ENCODE measurements at places on chromosomes 12 and 14. TPM values are rescaled to one million over a fixed set of nuclear protein-coding genes. Genes with fewer than 3 reads are reported as not detected.

SERPINA3 gene
- total RNA-seq = 66.7 TPM

ANKRD9 gene
- total RNA-seq = 16.4 TPM

PAN2 gene
- total RNA-seq = 9.1 TPM

FGFR1OP2 gene
- 54.9 TPM for total RNA-seq

CCDC197 gene
- total RNA-seq = not detected

DCN gene
- 1,362 TPM for total RNA-seq

GCH1 gene
- 10.6 TPM for total RNA-seq

MAPKAPK5 gene
- 25.7 TPM for total RNA-seq

FAM216A gene
- 16.4 TPM for total RNA-seq

FAM186B gene
- total RNA-seq = 0.32 TPM

RNF31 gene
- total RNA-seq = 37.0 TPM

PLXNC1 gene
- 1.7 TPM for total RNA-seq

HRK gene
- not detected for total RNA-seq
